ENCODE measurements at places on chromosomes 5 and 9.

- DNase-seq: no peak
Measured at GRCh38 chr5:119694284-119694683, 64.9 kb downstream of the FAM170A start.

DNA sequence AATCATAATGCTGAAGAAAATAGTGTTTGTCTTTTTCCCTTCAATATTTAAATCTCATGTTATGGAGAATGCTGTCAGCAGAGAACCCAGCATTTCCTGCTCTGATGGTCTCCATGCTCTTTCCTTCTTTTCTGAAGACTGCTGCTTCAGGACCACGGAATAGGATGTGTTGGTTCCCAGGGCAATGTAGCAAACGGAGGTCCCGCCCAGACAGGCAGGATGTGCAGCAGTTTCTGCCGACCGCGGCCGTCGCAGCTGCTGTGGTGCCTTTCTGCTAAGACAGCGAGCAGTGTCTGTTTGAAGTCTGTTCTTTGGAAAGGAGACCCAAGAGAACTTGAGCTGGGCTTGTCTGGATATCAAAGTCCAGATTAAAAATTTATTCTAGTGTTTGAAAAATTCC lies 654.3 kb downstream of the CCDC171 start:
- DNase-seq: no peak

- DNase-seq: no peak
Measured at GRCh38 chr5:17470064-17470463, 28.0 kb upstream of the TAF11L2 start.

DNA sequence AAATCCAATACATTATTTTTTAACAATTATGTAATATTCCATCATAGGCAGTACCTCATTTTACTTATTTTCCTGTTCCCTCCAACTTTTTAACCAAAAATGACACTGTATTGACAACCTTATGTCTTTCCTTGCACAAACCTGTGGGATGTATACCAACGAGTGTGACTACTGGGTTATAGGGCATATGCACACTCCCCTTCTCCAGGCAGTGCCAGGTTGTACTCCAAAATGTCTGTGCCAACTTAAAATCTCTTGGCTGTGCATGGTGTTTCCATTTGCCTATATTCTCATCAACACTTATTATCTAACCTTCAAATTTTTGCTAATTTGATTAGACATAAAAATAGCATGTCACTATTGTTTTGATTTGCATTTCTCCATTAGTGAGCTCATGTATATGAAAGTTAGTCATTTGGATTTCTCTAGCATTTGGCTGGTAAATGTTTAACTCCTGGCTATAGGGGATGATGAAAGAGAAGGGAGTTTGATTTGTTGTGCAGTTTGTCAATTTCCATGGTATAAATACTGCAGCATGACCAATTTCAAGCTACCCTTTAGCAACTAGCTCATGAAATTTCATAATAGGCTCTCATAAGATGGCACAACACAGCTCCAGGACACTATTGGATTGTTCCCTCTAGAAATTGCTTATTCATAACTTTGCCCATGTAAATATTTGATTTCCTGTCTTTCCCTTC lies 129.9 kb downstream of the BAAT start:
- DNase-seq: no peak

DNA sequence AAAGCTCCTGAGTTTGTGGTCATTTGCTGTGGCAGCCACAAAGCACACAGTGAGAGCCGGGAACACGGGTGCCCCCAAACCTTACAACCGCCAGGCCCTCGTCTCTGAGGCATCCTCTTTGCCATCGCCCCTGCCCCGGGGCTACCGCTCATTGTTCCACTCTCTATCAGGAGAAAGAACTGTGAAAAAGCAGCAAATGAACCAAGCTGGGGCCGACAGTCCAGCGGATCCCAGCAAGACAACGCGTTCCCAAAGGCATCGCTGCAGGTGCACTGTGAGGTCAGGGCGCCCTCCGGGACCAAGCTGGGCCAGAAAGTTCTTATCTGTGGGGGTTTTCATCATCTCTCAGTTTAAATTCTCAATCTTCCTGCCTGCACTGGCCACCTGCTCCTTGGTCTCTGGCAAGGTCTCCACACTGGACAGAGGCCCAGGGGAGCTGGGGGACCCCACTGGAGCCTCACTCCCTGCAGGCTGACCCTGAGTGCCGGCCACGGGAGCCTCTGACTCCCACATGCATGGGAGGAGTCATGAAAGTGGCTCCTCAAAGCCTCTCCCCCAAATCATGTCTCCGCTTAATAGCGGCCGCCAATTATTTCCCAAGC lies 32.1 kb downstream of the VAV2 start:
- DNase-seq: no peak

DNA sequence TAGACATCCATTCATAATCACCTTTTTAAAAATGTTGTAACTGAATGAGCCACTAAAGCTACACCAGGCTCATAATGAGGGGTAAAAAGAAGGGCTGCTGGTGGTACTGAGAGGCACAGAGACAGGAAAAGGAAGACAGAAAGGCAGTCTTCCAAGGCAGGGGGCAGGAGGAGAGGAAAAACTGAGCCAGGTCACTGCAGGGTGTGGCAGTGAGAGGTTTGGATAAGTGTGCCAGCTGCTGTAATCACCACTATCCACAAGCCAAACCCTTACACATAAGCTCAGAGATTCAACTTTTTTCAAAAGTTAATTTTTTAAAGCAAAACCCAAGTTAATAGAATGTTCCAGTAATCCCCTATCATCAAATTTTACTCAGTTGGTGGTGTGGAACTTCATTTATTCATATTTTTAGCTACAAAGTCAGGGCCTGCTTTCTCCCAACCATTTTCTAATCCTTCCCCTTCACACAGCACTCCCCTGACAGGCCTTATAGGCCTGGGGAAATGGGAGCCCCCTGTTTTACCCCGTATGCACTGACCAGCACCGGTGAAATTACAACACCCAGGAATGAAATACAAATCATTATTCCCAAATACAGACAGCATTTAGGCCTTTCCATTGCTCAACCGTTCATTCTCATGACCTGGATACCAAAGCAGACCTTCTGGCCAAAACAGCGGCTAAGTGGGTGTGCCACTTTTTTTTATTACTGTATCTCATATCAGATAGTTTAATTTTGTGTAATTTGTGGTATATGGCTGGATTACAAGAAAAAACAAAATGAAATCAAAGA lies 76.3 kb downstream of the EFNA5 start:
- DNase-seq: no peak

- no peak for DNase-seq
Measured at GRCh38 chr5:82151662-82152061, 126.5 kb downstream of the RPS23 start.

- DNase-seq: no peak
Measured at GRCh38 chr5:152542741-152543140, 137.7 kb upstream of the NMUR2 start.

DNA sequence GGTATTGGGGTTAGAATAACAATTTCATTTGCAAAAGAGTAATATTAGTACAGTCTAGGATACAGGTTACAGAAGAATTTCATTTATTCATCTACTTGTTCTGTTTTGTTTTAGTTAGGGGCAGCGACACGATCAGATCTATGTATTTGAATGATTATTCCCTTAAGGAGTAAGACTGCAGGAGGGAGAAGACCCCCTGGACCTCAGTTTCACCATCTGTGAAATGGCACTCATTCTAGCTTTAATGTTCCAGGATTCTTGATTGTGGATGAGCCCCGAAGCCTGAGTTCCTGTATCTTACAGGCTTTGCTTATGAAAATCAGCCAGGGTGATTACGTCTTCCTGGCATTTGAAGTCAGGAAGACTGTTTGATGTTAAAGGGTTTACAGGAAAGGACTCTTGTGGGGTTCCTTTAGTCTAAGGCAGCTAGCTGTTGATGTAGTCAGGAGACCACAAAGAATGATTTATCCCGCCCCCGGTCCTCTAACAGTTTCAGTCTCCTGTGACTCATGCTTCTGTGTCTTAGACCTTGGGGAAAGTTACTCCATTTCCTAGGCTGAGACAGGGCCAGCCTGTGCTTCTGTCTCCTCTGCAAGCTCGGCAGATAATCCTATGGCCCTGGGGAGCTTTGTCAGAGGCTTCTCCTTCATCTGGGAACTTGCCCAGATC lies 11.5 kb downstream of the SMIM3 start:
- DNase-seq: no peak

DNA sequence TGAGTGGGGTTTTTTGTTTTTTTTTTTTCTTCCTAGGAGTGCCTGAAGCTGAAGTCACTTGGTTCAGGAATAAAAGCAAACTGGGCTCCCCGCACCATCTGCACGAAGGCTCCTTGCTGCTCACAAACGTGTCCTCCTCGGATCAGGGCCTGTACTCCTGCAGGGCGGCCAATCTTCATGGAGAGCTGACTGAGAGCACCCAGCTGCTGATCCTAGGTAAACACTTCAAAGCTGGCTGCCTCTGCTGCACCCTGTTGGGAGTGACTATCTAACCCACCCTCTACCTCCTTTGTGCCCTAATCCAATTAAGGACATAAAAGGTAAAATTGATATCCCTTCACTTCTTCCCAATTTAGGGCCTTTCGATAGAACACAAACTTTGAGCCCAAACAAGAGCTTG lies 206.8 kb downstream of the SAXO1 start:
- no peak for DNase-seq

DNA sequence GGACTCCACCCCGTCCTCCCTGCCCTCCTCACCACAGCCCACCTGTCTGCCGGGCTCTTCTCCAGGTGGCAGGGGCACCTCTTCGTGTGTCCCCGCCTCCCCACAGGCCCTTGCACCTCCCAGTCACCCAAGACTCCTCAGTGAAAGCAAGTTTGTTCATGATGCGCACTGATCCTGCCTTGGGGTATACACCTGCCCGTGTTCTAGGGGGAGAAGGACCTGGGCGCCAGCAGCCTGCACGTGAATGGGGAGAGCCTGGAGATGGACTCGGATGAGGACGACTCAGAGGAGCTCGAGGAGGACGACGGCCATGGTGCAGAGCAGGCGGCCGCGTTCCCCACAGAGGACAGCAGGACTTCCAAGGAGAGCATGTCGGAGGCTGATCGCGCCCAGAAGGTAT lies 124.9 kb downstream of the EHMT1 start:
- DNase-seq: no peak

DNA sequence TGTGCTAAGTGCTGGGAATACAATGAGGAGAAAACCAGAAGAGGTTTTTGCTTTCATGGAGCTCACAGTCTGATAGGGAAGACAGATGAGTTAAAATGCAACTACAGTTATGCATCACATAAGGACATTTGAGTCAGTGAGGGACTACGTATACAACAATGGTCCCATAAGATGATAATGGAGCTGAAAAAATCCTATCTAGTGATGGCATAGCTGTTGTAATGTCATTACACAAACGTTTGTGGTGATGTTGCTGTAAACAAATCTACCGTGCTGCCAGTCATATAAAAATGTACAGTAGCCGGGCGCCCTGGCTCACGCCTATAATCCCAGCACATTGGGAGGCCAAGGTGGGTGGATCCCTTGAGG lies 110.1 kb upstream of the RAD23B start:
- no peak for DNase-seq

GRCh38 chr9:2494562-2494961 lies 127.0 kb upstream of the VLDLR start:
- no peak for DNase-seq

DNA sequence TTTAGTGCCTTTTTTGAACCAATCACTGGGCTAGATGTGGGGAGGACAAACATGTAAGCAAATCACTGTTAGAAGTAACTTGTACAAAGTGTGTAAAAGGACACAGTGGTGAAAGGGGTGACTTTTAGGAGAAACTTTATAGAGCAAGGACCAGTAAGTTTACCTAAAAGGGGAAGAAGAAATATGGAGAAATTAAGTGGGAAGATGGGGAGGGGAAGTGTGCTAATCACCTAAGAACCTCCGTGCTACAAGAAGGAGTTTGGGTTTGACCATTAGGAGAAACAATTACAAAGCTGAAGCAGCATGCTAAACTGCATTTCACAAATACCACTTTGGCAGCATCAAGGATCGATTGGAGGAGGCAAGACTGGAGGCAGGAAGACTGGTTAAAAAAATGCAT lies 17.3 kb downstream of the ITGA1 start:
- no peak for DNase-seq

GRCh38 chr5:100802208-100802607 lies 100.9 kb downstream of the ST8SIA4 start:
- no peak for DNase-seq

- DNase-seq: peak; percentile 22
Measured at GRCh38 chr5:161547738-161548486, 1.4 kb upstream of the GABRB2 start.

DNA sequence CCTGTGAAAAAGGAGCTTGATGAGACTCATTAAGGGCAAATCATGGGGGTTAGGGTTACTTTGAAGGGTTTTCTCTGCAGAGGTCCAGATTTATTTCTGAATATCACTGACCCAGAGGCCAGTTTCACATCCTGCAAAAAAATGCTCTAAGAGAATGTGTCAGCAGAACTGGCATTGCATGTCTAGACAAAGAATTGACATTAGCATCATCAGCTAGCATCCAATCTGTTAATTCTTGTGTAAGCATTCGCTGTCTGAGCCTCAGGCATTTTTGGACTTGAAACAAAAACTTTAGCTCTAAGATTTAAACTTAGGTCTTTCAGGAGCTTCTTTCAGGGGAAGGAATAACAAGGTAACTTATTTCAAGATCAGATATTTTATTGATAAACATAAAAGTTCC lies 187.9 kb upstream of the ELL2 start:
- DNase-seq: no peak

- peak; percentile 59 for DNase-seq
Measured at GRCh38 chr5:473551-474192, 30.7 kb downstream of the EXOC3 start.

DNA sequence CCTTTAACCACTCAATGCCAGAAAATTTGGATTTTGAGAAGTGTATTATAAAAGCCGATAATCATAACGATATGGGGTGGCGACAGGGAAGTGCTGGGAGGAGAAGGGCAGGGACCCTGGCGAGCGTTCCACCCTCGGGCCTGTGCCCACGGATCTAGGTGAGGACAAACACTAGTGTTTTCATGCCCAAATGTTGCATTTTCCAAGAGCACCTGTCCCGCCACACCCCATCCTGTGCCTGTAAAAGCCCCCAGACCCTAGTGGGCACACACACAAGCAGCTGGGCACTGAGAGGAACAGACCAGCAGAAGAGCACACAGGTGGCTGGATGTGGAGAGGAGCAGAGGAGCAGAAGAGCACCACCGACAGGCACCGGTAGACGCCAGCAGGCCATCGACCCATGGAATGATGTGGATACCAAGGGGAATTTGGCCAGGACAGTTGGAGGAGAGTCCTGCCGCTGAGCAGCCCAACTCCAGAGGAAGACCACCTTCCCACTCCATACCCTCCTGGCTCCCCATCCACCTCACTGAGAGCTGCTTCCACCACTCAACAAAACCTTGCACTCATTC lies 315.0 kb downstream of the EDIL3 start:
- no peak for DNase-seq

GRCh38 chr9:6955251-6955921 lies 197.6 kb downstream of the KDM4C start:
- no peak for DNase-seq
